ENCODE measurements at places on chromosomes 7 and 10.

GRCh38 chr7:81331061-81332018 is 412.5 kb upstream of the SEMA3C start:
- DNase-seq = no peak

DNA sequence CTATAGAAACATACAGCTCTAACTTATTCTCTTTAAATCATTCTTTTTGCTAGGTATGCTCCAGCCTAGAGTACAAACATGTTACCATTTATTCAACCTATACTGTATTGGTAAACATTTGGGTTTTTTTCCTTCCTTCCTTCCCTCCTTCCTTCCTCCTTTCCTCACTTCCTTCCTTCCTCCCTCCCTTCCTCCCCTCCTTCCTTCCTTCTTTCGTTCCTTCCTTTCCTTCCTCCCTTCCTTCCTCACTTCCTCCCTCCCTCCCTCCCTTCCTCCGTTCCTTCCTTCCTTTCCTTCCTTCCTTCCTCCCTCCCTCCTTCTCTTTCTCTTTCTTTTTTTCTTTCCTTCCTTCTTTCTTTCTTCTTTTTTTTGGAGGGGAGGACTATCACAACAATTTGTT is 286.7 kb upstream of the PRKCQ start:
- no peak for DNase-seq

DNA sequence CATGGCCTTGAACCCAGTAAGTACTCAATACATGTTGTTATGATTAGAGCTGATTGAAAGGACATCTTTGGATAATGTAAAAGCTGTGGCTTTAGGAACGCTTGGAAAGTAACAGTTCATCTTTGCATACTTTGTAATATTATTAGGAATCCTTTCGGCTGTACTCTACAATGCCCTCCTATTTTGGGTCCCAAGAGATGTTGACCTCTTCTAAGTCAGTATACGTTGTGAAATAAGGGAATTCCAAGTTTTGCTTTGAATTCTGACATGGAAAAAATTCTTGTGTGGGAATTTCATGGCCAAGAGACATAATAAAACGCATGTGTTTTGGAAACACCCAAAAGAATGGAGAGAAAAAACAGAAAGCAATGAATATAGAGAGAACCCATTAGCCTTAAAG is 7.7 kb downstream of the AGR3 start:
- DNase-seq = no peak

DNA sequence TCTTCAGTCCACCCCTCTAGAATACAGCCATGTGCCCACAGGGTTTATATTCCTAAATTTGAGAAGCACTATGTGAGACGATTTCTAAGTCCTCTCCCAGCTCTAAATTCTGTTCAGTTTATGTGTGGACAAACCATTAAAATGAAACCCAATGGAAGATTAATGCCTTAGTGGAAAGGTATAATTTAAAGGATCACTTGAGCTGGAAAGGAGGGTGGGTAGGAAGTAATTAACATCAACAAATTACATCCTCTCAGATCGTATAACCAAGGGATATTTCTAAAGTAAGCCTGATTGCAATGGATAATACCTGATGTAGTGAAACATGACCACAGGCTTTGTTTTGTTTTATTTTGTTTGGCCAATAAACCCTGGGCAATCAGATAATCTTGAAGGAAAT is 511.0 kb upstream of the COBL start:
- no peak for DNase-seq

DNA sequence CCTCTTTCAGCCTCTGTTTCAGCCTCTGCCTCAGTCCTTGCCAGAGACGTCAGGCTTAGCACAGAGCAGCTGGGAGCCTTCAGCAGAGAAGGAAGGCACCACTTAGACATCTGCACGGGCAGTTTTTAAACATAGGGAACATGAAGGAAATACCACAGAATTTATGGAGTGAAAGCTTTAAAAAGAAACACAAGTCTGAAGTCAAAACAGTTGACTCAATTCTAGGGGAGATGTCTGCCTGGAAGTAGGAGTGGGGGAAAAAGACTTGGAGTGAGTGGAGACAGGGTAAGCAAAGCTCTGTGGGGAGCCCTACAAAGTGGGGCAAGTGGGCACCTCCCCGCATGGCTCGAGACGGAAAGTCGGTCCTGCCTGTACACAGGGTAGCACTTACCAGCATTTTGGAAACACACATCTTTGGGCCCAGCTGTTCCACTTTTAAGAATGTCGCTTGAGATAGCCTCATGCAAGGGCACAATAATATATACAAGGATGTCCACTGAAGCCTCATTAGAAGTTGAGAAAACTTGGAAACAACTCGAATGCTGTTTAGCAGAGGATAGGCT is 5.0 kb upstream of the TBXAS1 start:
- no peak for DNase-seq

GRCh38 chr7:28835800-28836199 is 122.3 kb downstream of the TRIL start:
- DNase-seq = no peak

DNA sequence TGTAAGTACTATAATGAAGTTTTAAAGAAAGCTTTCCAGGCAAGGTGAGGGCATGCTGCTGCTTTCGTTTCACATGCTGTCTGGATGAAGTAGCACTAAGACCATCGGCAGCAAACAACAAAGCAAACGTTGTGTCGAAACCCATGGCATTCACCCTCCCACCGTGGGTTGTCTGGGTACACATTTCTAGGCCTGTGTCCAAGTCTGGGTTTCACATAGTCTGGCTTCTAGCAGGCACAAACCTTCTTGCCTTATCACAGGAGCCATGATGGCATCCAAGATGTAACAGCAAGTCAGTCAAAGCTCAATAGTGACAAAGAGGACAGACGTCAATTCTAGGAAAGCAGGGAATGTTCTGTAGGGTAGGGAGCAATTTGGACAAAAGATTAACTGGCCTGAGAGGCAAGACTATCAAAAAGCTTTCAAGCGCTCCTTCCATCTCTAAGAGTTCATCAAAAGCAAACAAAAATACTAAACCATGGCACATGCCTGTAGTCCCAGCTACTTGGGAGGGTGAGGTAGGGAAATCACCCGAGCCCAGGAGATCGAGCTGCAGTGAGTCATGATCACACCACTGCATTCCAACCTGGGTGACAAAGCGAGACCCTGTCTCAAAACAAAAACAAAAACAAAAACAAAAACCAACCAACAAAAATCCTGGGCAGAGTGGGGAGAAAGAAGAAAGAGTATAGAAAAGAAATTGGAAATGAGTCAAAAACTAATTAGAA is 42.7 kb downstream of the PAXIP1 start:
- no peak for DNase-seq

DNA sequence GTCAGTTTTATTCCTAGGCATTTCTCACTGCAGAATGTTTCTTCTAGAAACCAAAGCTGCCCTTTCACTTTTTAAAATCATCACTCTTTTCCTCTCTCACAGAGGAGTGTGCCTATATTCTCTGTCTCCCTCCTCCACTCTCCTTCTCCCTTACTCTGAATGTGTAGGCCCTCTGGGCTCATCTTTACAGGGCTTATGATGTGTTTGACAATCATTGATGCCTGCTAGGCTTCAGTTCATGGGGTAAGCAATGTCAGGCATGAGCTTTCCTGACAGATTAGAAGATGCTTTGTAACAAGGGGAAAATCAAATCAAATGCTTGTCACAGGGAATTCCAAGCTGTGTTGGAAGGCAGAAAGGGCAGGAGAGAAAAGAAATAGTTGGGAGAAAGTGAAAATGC is 742.9 kb downstream of the SORCS3 start:
- no peak for DNase-seq

DNA sequence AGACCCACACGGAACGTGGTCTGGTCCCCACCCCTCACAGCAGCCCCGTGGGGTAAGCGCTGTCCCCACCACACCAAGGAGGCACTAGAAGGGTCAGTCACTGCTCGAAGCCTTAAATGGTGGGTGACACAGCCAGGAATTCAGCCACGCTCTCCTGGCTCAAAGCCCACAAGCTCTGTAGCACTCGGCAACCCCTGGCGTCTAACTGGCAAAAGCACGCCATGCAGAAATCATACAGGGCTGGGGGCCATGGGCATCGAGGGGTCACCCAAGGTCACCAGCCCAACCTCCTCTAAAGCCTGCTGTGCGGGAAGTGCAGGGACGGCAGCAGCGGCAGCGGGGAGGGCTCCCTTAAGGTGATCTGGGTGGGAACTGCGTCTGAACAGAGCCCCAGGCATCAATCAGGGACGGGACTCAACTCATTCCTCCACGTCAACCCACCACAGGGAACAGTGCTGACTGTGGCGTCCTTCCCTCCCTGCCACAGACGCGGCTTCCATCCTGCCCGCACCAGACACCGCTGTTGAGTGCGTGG is 7.8 kb downstream of the GPER1 start:
- no peak for DNase-seq

DNA sequence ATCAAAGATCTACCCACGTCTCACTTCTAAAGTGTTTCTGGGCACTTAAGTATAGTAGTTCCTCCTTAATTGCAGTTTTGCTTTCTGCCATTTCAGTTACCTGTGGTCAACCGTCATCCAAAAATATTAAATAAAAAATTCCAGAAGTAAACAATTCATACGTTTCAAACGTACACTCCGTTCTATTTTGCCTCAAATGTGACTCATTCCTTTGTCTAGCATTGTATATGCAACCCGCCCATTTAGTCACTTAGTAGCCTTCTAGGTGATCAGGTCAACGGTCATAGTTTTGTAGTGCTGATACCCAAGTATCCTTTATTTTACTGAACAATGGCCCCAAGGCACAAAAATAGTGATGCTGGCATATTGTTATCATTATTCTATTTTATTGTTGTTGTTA is 33.8 kb downstream of the HGF start:
- DNase-seq = no peak

GRCh38 chr7:13262929-13263530 is 575.6 kb downstream of the ARL4A start:
- peak; percentile 10 for DNase-seq

- DNase-seq = no peak
Observed at GRCh38 chr10:58054881-58055280, 212.8 kb downstream of the IPMK start.

GRCh38 chr7:37663693-37664092 is 19.9 kb upstream of the GPR141 start:
- peak; percentile 82 for DNase-seq

DNA sequence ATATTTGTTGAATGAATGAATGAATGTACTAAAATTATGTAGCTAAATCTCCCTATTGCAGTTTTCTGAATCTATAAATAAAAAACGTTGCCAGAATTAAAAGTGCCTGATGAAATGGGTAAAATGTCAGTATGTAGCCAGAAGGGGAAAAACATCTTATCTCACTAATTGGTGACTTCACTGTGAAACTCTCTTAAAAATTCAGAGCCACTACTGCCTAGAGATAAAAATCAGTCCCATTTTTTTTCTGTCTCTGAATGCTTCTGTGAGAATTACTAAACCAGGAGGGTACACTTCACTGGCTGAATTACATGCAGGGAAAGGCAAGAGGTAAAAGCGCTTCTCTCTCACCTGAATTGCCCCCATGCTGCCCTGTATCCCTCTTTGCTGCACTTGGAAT is 69.6 kb upstream of the HPS1 start:
- DNase-seq = no peak

DNA sequence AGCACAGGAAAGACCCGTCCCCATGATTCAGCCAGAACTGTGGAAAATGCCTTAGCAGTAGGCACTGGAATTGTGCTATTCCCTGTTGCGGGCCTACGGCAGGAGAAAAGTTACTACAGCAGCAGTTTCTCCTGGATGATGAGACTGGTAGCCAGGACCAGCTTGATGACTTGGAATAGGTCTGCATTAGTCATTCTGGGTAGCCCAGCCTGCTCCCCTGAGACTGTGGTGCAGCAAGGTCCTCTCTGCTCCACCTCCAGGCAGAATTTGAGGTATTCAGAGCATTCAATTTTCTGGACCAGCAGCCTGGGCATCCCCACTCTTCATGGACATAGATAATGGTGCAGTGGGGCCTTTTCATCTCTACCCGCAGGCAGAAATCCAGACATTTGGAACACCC is 490.0 kb downstream of the SH2D4B start:
- DNase-seq = no peak

DNA sequence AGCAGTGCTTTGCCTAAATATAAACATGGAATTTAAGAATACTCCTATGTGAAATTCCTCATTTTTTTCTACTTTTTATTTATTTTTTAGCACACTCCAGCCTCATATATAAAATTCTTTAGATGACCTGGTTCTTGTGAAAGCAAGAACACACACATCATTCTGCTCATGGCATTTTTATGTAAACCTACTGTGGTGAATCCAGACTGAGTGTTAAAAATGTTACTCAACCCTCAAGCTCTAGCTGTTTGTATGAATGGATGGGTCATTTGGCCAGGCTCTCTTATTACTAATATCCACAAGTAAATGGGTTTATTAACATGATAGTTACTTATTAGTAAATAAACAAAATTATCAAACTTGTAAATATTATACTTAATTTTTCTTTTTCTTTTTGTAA is 551.7 kb upstream of the LRRN3 start:
- DNase-seq = no peak

GRCh38 chr10:125141860-125142484 is 18.4 kb downstream of the CTBP2 start:
- no peak for DNase-seq

DNA sequence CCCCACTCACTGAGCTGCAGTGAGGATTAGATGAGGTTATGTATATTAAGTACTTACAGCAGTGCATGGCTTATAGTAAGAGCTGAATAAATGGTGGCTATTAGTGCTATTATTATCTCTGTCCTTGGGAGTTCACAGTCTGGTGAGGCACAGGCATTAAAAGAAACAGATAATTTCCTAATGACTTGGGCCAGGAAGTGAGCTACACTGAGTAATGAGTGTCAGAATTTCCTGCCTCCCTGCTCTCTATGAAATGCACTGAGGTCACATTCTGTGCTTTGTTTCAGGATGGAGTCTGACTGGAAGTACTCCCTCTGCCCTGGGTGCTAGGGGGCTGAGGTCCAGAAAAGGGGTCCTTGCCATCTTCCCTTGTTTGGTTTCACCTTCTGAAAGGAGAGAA is 48.7 kb upstream of the LOXL4 start:
- peak; percentile 80 for DNase-seq

DNA sequence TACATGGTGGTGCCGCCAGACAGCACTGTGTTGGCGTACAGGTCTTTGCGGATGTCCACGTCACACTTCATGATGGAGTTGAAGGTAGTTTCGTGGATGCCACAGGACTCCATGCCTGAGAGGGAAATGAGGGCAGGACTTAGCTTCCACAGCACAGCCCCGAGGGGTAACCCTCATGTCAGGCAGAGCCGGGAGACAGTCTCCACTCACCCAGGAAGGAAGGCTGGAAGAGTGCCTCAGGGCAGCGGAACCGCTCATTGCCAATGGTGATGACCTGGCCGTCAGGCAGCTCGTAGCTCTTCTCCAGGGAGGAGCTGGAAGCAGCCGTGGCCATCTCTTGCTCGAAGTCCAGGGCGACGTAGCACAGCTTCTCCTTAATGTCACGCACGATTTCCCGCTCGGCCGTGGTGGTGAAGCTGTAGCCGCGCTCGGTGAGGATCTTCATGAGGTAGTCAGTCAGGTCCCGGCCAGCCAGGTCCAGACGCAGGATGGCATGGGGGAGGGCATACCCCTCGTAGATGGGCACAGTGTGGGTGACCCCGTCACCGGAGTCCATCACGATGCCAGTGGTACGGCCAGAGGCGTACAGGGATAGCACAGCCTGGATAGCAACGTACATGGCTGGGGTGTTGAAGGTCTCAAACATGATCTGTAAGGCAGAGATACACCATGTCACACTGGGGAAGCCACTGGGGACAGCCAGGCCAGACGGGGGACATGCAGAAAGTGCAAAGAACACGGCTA is 104.6 kb upstream of the TNRC18 start:
- DNase-seq = no peak

Measured in CD14-positive monocyte (primary cell).